ENCODE measurements at places on chromosomes 7 and 10.

DNA sequence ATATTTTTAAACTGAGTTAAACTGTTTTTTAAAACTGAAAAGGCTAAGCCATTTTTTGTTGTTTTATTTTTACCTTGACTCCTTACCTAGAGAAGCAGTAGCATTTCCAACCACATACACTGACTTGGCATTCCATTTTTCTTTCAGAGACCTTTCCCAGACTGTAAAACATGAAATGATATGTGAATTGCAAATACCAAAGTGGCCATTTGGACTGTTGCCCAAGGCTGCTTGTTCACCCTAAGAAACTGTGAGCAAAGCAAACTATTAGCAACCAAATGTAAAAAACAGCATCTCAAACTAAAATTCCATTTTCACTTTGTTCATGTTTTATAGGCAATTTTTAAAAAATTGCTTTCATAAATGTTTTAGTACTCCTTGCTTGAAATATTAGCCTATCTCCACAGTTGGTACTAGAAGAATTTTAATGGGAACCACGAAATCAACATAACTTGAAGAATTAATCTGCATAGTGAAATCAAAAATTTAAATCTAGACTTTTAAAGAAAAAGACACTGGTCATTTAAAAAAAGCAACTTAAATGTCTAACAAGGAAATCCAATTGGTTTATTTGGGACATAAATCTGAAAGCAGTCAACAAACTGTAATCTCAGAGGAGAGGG, 10.8 kb downstream of the UROS start:
- no peak for DNase-seq

GRCh38 chr10:52965509-52965908, 192.9 kb upstream of the MBL2 start:
- no peak for DNase-seq

GRCh38 chr10:75880031-75880775, 448.8 kb downstream of the LRMDA start:
- DNase-seq = no peak

DNA sequence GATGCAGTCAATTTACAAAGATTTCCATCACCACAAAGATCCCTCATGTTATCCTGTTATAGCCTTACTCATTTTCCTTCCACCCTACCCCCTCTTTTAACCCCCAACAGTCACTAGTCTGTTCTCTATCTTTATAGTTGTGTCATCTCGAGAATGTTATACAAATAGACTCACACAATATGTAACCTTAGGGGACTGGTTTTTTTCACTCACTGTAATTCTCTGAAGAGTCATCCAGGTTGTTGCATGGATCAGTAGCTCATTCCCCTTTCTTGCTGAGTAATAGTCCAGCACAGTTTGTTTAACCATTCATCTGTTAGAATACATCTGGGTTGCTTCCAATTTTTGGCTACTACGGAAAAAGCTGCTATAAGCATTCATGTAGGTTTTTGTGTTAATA, 121.1 kb upstream of the PDE1C start:
- DNase-seq = no peak

GRCh38 chr10:102629661-102630614, 14.3 kb upstream of the TRIM8 start:
- no peak for DNase-seq

GRCh38 chr10:109343293-109343692, 580.0 kb downstream of the XPNPEP1 start:
- no peak for DNase-seq

DNA sequence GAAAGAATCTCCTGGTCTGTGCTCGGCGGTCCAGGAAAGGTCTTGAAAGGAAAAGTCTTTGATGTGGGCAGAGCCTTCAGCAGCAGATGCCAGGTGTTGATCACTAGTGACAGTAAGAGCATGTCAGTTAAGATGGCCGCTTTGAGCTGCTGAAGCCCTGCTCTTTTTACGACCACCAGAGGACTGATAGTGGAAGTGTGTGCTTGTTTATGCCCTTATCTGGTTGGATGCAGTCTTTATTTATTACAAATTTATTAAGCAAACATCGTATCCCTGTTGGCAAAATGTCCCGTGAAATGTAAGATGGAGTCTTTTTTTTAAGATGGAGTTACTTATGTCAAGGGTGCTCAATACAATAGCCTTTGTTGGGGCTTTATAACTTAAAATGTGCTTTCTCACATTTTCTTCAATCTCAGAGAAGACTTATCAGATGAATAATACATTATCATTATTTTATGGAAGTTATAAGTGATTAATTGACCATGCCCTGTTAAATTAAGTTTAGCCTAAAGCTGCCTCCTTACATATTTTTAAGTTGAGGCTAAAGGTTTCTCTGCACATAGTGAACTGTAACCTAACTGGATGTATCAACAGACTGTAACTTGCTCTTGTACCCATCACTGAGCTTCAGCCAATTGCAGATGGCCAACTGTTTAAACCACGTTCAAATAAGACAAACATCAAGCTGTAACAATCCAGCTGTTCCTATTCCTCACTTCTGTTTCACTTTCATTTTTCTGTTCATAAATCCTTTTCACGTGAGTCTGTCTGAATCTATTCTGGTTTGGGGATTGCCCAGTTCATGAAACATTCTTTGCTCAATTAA, 97.4 kb upstream of the PIK3CG start:
- no peak for DNase-seq

GRCh38 chr10:77921395-77921794, 5.2 kb downstream of the DLG5 start:
- DNase-seq = no peak

Measured in activated naive CD4-positive, alpha-beta T cell treated with anti-CD3 and anti-CD28 coated beads, Interleukin-2, amount 50 U/mL, for 16 hours (primary cell).